ENCODE measurements at places on chromosomes 5 and 9.

DNA sequence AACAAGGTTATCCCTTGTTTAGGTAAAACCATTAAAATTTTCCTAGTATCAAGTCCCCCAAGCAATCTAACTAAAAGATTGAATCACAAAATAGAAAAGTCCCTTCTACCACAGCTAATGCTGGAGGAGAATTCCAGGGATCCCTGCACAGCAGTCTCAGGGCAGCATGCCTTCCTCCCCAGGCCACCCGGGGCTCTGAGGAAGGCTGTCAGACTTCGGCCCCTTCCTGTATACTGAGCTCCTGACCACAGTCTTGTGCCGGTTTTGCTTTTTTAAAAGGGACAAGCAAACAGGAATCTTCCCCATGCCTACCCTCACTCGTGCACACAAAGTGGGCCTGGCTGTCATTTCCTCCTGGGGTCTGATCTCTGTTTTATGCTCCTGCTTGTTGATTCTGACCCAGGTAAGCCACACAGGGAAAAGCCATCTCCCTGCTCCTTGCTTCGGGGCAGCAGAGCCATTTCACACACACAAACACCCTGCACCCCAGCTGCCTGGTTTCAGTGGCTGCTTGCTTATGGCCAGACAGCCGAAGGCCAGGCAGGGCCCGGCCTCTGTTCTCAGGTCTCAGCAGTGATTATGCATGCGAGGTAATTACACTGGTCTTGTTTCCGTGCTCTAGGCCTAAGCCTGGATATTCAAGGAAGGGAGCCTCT lies 211.9 kb downstream of the NXNL2 start:
- no peak for DNase-seq

- DNase-seq = no peak
These were observed 52.1 kb downstream of the TSSK1B start for GRCh38 chr5:113382731-113383130.

GRCh38 chr5:153905219-153905618 lies 133.5 kb downstream of the FAM114A2 start:
- no peak for DNase-seq

GRCh38 chr5:135324897-135325650 lies 74.0 kb downstream of the MACROH2A1 start:
- DNase-seq = no peak

DNA sequence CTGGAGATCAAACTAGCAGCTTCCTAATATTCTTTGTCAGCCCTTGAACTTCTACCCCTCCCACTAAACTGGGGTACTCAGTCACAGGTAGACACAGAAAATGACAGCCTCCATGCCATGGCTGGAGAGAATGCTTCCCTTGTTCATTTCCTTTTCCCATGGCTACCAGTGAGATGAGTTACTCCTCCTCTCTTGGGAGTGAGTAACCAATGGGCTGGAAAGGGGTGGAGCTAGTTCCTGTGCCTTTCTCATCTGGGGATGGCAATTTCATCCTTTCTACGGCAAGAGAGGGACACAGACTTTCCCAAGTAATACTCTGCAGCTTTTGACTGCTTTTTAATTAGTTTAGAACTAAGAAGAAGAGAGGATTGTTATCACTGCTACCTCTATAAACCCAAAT lies 1045.6 kb upstream of the WWC1 start:
- no peak for DNase-seq

GRCh38 chr9:130204959-130205358 lies 32.8 kb downstream of the NCS1 start:
- no peak for DNase-seq

DNA sequence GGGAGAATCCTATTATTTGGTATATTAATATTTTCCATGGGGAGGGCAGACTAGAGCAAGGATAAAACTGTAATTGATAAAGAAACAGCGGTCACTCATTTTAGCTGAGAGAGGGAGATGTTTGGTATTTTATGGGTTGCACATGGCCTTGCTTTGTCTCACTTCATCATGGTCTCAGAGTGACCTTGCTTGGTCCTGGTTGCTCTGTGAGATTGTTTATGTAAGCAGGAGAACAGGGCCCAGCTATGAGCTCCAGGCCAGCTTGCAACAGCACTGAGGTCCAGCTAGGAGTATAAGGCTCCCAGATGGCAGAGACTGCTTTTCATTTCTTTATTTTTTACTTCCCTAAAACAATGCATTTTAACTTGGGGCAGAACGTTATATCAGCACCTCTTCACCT lies 50.7 kb downstream of the ZNF622 start:
- DNase-seq = no peak

DNA sequence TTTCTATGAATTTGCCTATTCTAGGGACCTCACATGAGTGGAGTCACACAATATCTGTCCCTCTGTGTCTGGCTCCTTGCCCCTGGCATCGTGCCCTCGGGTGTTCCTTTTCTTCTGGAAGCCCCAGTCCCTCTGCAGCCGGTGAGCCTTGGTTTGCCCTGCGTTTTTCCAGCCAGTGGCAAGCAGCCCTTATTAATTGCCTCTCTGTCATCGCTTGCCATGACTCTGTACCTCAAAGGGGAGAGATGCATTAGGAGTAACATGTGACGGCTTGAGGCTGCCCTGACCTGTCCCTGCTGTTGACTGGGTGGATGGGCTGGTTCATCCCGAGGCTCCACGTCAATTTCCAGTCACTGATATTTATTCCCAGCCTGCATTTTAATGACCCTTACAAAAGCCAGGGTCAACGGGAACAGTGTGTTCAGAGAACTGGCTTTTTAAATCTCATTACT lies 87.3 kb downstream of the CFAP90 start:
- no peak for DNase-seq

DNA sequence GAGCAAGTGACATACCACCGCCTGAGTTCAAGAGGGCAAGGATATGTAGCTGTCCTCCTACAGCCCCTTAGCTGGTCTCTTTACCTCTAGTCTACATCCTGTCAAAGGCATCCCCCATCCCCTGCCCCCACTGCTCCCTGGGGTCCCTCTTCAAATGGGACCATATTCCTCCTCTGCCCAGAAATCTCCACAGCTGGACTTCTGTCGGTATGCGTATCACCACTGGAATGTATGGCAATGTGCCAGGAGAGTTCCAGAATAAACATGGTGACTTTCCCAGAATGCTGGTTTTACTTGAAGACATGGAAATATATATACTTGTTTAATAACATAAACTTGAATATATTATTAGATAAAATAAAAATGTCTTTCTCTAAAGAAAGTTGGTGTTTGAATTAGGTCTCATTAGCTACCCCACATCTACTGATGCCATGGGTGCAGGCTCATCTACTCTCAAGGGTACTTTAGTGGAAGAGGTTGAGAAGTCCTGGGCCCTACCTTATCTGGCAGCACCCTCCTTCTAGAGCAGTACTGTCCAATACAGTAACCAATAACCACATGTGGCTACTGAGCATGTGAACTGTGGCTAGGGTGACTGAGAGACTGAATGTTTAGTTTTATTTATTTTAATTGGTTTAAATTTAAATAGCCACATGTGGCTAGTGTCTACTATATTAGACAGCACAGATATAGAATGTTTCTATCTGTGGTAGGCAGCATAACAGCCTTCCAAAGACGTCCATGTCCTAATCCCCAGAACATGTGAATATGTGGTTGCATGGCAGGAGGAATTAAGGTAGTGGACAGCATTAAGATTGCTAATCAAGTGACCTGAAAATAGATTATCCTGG lies 181.7 kb upstream of the SLC30A5 start:
- DNase-seq = no peak

DNA sequence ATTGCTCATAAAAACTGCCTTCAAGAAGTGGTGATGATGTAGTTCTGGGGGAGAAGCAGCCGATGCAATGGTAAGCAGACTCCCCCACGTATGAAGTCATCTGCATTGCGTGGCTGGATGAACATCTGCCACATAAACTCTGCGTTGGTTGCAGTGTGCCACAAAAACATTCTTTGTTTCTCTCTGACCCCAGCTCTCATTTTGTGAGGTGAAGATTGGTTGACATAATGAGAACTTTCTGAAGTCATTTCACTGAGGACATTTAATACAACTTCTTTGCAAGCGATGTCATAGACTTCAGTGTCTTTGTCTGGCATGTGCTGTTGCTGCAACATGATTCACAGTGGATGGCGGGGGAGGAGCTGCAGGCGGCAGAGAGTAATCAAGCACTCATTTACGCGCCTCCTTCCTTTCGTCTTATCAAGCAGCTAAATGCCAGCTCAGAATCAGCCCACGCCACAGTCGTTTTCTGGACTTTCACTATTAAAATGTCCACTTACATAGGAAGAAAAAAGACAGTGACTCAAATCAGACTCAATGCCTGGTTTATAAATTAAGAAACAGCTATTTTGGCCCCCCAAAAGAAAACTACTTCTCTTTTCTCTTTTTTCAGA lies 91.5 kb upstream of the NFIL3 start:
- no peak for DNase-seq

DNA sequence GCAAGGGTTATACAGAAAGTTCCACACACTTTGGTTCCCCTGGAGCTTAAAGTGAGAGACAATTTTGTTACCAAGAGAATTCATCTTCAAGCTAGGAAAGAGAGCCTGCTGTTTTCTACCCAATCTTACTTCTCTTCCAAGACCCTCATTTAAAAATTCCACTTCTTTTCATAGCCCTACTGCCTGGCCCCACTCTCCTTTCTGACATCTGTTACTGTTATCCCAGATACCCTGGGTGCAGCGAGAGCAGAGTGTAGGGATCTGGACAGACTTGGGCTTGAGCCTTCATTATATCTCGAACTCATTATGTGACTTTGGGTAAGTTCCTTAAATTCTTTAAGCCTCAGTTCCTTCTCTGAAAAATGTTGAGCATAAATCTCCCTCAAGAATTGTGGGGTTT lies 263.1 kb downstream of the ASTN2 start:
- DNase-seq = no peak

DNA sequence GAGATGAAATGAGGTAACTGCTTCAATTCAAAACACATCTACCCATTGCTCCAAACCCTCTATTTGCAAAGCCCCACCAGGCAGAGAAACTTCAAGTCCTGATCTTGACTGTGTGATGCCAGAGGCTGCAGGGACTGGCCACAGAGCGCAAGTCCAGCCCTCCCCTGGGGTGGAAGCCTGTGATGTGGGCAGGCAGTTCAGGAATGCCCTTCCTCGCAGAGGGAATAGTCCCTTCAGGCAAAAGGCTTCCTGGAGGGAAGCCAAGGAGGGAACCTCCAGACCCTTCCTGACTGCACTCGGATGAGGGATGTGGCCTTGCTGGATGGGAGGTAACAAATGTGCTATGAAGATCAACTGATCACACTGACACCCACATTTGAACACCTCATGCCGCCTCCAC lies 131.2 kb downstream of the SLIT3 start:
- no peak for DNase-seq

DNA sequence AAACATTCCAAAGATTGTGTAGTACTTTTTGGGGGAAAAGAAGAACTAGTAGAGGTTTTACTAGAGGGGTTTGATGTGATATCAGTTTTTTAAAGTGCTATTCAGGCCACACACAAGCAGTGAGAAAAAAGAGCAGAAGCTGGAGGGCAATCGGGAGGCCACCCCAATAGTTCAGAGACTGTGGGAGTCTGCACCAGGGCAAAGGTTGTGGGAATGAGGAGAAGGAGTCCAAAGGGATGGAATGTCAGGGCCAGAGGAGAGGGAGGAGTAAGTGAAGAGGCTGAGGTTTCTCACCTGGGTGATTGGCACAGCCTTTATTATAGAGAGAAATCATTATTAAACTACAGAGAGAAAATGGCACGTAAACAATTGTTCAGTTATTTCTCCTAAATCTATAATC lies 134.9 kb upstream of the RAD23B start:
- DNase-seq = no peak

- DNase-seq = no peak
These were observed at the start of gene DBN1 for GRCh38 chr5:177473443-177474001. TSS of gene DBN1 (minus strand) at chr5:177473634. CDS start at chr5:177473521, 113 bp downstream.

GRCh38 chr9:123472862-123473614 lies 117.0 kb downstream of the CRB2 start:
- no peak for DNase-seq

GRCh38 chr9:6926436-6926835 lies 168.7 kb downstream of the KDM4C start:
- DNase-seq = no peak

DNA sequence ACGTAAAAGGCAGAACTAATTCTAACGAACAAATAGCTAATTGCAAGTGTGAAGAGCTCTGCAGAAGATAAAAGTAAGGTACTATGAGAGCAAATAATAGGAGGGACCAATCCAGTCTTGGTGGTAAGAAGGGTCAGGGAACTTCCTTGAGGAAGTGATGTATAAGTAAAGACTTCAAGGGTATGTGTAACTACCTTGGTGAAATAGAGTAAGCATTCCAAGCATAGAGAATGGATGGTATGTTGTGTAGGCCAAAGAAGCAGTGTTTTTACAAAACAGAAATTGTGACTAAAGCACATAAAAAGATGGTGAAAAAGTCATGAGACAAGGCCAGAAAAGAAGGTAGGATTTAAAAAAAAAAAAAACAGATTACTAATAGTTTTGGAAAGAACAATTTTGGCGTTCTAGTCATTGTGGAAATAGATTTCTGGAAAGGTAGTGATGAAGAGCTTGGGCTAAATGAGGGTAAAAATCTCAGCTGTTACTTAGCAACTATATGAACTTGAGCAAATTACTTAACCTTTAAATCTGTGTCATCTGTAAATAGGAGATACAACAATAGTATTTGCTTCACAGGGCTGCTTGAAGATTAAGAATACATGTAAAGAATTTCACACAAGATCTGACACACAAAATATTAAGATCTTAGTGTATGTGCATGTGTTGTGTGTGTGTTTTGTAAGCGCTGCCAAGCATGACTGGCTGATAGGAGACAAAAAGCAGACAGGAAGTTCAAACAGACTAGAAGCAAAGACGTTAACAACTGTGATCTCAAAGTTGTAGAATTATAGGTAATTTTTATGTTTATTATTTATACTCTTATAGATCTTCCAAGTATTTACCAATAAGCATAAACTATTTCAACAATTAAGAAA lies 73.5 kb downstream of the NR6A1 start:
- DNase-seq = no peak

DNA sequence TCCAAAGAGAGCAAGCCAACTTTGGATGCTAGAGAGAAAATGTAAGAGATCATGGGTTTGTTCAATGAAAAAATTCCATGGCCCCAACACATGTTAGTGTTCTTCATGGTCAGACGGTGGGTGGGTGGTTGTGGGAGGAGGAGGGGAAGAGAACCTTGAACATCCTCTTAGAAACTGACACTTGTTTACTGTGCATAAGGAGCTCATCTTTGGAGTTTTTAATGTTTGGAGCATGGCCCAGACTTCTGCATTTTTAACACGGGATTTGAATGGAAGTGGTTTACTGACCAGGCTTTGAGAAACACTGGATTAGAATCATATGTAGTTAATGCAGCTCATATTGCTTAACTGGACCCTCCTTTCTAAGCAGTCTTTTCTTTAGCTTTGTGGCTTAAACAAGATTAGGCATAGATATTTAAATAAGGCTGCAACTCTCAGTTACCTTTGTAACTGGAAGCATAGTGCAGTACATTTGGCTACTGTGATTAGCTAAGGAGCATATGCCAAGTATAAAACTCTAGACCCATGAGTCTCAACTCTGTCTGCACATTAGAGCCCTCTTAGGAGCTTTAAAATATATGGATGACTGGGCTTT lies 60.1 kb downstream of the FOCAD start:
- no peak for DNase-seq

Data from T-helper 9 cell (primary cell).